ENCODE measurements at places on chromosomes 5 and 9.

DNA sequence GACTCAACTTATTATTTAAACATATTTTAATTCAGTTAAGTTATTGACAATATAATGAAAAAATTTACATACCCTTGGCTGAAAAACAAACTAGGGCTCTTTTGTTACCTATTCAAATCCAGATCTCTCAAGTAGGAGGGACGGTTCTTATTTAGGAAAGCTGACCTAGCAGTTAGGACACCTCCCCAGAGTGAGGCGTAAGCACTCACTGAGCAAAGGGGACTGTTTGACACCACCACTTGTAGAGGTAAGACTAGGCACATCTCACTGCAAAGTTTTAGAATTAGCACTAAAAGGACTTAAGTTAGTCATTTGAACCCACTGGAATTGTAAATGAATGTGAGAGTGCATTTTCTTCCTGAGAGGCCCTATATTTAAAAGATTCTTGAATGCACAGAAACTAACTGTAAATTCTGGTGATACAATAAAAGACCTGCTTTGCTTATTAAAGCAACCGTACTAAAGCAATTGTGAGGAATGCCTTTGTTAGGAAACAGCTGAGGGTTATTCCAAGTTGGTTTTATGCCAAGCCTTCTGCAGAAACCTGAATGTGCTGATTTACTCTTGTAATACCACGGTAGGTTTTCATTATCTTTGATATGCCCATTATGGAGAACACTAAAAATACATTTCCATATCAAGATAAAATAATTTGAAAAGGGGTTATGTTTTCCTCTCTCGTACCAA is 16.2 kb downstream of the HACD4 start:
- no peak for DNase-seq

GRCh38 chr5:23448627-23449026 is 58.8 kb upstream of the PRDM9 start:
- DNase-seq = no peak

- no peak for DNase-seq
These were observed 126.4 kb upstream of the COL5A1 start for GRCh38 chr9:134515026-134515821.

GRCh38 chr5:11815481-11815880 is 88.8 kb downstream of the CTNND2 start:
- DNase-seq = no peak

All from stimulated activated CD8-positive, alpha-beta memory T cell treated with anti-CD3 and anti-CD28 coated beads, Interleukin-4, amount 100 ng/mL, for 1 hour (primary cell).